Mammary epithelial cell (primary cell): ENCODE measurements at places on chromosomes 1 and 21. TPM values are rescaled to one million over a fixed set of nuclear protein-coding genes. Genes with fewer than 3 reads are reported as not detected.

IGSF21 gene
- total RNA-seq = not detected

TCEA3 gene
- 1.5 TPM for total RNA-seq

LCE6A gene
- total RNA-seq = not detected in 2 replicates

WNT9A gene
- 2.6 and 7.1 TPM in 2 replicates for total RNA-seq

CFAP126 gene
- total RNA-seq = not detected in 2 replicates

TSPAN2 gene
- total RNA-seq = 1.0 TPM

LAPTM5 gene
- 1.2 and 1.7 TPM in 2 replicates for total RNA-seq

OR10J1 gene
- not detected for total RNA-seq

DNAI4 gene
- total RNA-seq = 2.9 and 3.7 TPM in 2 replicates

SPATA17 gene
- 1.5 TPM for total RNA-seq

ERG gene
- total RNA-seq = 0.12 TPM in 1 of 2 replicates, not detected in the other

LCE1F gene
- 10.1 and 20.7 TPM in 2 replicates for total RNA-seq

CNR2 gene
- total RNA-seq = not detected

PYHIN1 gene
- total RNA-seq = not detected

CDA gene
- 52.8 and 91.5 TPM in 2 replicates for total RNA-seq

S100A7 gene
- 2.7 TPM for total RNA-seq

RNF186 gene
- total RNA-seq = not detected

PTGFR gene
- not detected in 2 replicates for total RNA-seq

LCE2C gene
- total RNA-seq = not detected in 2 replicates

MYBPH gene
- total RNA-seq = not detected in 2 replicates

SPATA1 gene
- 0.33 TPM for total RNA-seq

PAQR6 gene
- total RNA-seq = 7.6 and 11.0 TPM in 2 replicates

RGL1 gene
- 2.5 TPM for total RNA-seq

FCRL1 gene
- not detected in 2 replicates for total RNA-seq

GBP4 gene
- not detected in 2 replicates for total RNA-seq

ATP6V1G3 gene
- total RNA-seq = not detected

NTRK1 gene
- total RNA-seq = not detected in 2 replicates

CDC42SE1 gene
- 112 TPM for total RNA-seq

GUCA2A gene
- total RNA-seq = not detected

PRRX1 gene
- total RNA-seq = 0.24 TPM in 1 of 2 replicates, not detected in the other

LDLRAD1 gene
- total RNA-seq = not detected

KIF2C gene
- 11.3 and 29.8 TPM in 2 replicates for total RNA-seq

IL12RB2 gene
- total RNA-seq = 11.5 TPM

RAVER2 gene
- total RNA-seq = 15.8 TPM
